ENCODE measurements at places on chromosomes 5 and 9.

GRCh38 chr5:390623-391491 lies 52.1 kb upstream of the EXOC3 start:
- DNase-seq, result no peak

DNA sequence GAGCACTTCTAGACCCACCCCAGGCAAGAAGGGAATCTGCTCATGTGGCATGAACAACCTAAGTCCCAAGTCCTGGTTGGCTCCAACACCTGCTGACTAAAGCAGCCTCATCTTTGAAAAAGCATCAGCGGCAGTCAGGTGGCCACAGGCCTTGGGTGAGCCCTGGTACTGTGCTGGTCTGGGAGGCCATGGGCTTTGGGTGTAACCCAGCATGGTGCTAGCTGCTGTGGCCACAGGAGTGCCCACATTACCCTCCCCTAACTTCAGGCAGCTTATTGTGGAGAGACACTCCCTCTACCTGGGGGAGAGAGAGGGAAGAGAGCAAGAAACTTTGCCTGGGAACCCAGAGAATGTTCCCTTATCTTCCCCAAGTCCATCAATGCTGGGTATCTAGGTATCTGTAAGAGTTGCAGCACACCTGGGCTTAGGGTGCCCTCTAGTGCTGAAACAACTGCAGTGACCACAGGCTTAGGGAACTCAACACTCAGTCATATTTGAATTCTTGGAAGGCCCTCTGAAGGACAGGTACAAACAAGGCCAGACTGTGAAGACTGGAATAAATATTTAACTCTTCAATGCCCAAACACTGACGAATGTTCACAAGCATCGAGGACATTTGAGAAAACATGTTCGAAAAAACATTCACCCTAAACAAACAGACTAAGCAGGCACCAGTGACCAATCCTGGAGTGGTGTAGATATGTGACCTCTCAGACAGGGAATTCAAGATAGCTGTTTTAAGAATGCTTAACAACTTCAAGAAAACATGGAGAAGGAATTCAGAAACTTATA lies 69.9 kb upstream of the OR2K2 start:
- peak; percentile 17 for DNase-seq

GRCh38 chr9:105911104-105911911 lies 217.0 kb downstream of the TMEM38B start:
- DNase-seq, result no peak

GRCh38 chr9:126665644-126666035 lies 51.9 kb downstream of the LMX1B start:
- no peak for DNase-seq

DNA sequence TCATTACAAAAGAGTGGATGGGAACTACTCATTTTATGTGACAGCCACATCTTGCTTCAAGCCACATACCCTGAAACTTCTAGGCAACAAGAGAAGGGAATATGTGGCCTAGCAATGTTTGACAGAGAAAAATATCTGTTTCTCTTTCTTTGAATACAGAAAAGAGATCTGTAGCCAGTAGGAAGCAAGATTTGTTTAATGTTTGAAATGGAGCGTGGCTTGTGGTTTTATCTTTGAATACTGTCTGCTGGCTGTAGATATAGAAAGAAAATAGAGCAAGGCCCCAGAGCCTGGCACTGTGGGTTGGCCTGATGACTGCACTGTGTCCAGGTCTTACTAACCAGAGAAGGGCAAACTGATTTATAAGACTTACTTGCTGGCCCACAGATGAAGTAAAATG lies 133.8 kb downstream of the ARHGEF28 start:
- no peak for DNase-seq

GRCh38 chr5:78984439-78985115 lies 533 bp downstream of the ARSB start:
- DNase-seq, result peak; percentile 72

DNA sequence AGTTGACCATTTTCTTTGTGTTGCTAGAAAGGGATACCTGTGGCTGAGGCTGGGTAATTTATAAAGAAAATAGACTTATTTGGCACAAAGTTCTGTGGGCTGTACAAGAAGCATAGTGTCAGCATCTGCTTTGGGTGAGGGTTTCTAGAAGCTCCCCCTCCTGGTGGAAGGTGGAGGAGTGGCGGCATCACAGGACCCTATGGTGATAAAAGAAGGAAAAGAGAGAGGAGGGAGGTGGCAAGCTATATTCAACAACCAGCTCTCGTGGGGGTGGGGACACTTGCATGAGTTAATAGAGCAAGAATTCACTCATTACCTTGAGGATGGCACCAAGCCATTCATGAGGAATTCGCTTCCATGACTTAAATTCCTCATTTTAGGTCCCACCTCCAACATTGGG lies 2041.4 kb upstream of the CDH9 start:
- no peak for DNase-seq

DNA sequence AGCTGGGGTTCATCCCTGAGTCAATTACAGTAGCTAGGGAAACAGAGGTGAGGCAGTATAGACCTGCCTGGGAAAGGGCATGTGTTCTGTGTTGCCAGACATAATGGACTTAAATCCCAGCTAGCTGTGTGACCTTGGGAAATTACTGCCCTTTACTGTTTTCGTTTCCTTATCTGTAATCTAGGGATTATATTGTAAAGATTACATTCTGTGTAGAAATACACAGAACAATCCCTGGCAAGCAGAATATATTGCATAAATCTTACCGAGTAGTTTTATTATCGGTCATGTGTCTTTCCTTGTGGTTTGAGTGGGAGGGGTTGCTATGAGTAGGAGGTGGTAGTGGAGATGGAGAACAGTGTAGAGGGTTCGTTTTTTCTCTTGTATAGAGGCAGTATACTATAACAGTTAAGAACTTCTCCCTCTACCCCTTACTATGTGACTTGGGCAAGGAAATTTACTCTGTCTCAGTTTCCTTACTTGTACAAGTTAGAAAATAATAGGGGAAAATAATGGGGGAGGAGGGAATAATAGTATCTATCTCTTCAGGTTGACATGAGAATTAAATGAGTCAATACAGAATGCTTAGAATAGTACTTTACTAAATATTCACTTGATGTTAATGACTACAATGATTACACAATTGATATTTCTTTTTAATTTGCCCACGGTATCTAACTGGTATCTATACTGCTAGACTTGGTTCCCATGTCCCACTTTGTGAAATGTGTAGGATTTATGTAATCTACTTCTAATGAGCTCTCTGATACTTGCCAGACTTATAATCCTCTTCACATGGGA lies 7.1 kb upstream of the DMXL1 start:
- no peak for DNase-seq

DNA sequence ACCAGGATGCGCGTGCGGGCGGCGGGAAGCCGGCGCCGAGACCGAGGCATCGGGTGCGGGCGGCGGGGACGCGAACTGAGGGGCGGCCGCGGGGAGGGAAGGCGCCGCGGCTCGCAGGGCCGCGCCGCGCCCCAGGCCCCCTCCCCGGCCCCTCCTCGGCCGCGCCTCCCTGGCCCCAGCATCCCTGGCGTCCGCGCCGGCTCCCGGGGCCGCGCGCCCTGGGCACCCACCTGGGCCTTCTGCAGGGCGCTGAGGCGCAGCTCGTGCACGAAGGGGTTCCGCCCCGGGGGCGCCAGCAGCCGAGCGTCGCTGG lies 324 bp downstream of the LPCAT1 start:
- no peak for DNase-seq

DNA sequence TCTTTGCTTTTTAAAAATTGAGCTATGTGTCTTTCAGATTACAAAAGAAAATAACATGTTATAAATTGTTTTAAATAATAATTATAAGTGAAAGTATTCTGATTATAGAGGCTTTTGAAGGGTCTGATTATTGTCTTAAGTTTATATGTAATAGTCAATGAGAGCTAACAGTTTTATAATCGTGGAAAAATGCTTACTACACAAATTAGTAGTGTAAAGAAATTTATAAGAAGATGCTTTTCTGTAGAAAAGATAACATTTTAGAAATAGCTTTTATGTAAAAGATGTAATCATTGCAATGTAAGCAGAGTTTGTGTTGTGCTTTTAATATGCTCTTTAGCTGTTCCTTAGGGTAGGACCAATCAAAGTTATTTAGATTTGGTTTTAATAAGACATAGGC lies 18.6 kb downstream of the RBM27 start:
- DNase-seq, result no peak

GRCh38 chr5:20248118-20248517 lies 260.1 kb upstream of the CDH18 start:
- no peak for DNase-seq

DNA sequence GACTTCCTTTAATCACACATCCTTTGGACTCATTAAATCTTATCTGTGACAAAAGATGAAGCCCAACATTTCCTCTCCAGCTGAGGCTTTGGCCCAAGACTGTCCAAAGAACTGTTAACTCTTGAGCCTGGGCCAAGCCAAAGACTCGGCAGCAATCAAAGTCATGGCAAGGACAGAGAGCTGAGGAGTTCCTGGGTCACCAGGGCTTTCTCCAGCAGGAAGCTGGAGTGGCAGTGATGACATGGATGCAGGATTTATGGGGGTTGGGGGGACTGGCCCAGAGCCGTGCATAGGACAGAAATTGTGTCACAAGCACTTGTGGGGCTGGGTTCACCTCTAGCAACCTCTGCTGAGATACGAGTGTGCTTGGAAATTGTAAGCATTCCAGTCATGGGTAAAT lies 440.3 kb downstream of the PLK2 start:
- DNase-seq, result no peak

DNA sequence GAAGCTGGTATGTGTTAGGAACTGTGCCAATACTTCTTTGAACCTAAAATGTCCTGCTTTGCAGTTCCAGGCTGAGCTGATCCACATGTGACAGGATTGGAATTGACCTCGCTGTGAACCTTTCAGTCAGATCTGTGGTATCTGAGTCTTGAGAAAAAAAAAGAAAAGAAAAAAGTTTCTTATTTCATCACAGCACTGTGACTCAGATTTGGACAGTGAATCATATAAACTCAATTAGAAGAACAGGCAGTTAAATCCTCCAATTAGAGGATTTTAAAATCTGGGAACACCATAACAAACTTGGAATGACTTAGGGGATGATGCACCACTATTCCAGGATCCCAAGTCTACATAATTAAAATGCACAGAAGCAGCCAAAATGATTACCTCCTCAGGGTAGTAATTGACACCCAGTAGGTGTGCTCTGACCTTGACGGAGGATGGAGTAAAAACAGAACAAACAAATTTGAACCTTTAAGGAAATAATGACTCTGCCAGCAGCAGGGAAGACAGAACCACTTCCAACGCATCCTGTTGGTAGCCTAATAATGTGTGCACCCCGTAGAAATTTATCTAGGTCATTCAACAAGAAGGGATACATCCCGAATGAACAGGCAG lies 57.8 kb upstream of the RAI14 start:
- no peak for DNase-seq

- no peak for DNase-seq
Measured at GRCh38 chr5:148928141-148928540, 101.7 kb downstream of the ADRB2 start.

- DNase-seq, result no peak
Measured at GRCh38 chr5:113061846-113062780, 85.5 kb downstream of the DCP2 start.

DNA sequence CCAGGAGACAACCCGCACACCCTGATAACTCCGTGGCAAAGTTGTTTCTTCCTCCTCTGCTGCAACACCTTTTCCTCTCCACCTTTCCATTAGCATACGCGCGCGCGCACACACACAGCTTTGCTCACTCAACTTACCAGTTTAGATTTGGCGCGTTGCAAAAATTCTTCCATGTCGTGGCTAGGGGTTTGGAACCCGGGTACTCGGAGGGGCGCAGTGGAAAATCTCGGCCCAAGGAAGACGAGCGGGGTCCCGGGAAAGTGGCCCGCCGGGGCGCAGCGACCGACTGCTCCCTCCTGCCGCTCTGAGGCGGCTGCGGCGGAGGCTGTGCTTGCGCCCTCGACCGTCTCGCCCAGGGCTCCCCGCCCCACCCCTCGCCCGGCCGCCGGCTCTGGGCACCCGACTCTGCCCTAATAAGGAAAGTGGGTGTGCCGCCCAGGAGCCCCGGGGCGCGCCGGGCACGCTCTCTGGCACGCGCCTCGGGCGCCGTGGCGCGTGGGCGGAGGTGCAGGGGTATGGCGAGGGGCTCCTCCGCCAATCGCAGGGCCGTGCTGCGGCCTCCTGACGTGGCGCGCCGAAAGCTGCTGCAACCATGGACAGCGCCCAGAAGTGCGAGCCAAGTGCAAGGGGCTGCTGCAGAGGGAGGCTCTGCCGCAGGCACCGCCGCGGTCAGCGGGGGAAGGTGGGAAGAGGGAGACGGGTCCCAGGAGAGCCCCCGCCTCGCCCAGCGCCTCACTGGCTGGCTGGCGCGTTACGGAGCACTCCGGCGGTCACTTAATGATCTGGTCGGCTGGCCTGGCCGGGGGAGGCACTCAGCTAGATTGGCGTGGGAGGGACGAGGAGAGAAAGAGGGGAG lies at the start of gene PRUNE2:
Gene PRUNE2 (minus strand): TSS at position 324 of the 856 bp plus-strand sequence. CDS start 151 bp downstream, at position 173.
- DNase-seq, result peak; percentile 12

- no peak for DNase-seq
Measured at GRCh38 chr5:33240558-33240957, 200.2 kb upstream of the TARS1 start.

- no peak for DNase-seq
Measured at GRCh38 chr9:88739373-88739772, 204.4 kb downstream of the NXNL2 start.
